Activated CD4-positive, alpha-beta T cell treated with anti-CD3 and anti-CD28 coated beads for 4 hours (primary cell): ENCODE measurements at places on chromosomes 2 and 18.

DNA sequence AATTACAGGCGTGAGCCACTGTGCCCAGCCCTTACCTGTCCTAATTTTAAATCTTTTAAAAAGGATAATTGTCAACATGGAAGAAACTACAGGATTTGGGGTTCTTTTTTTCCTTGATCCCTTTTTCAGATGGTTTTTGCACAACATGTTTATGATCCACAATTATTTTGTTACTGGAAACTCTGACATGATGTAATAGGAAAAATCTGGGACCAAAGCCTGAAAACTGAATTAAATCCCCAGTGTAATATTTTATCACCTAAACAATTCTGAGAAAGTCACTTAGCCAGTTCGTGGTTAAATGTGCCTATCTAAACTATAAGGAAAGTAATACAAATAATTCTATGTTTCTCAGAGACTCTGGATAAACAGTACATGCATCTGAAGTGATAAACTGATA lies 1649.7 kb downstream of the LRP1B start:
- no peak for DNase-seq

DNA sequence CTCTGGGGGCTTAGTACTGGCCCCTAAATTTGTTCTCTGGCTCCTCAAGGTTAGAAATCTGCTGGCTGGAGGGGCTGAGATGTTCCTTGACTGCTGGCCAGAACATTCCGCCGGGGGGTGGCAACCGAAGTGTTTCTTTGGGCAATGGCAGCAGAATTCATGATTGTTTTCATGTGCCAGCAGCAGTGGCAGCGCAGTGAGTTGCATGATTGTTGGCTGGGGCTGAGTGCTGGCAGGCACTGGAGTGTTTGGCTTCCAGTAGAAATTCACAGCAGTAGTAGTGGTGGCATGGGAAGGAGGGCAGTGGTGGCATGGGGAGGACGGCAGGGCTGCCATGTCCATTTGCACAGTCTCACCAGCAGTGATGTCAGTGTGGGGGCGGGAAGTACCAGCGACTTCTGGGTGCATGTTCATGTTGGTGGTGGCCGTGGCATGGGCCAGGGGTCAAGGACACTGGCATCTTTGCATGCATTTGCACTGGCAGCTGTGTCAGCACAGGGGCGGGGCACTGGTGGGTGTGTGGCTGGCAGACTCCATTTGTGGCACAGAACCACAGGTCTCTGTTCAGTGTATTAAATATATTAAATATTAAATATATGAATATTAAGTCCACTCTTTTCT lies 130.6 kb upstream of the CDH7 start:
- no peak for DNase-seq

GRCh38 chr18:78376046-78376445 lies 603.6 kb upstream of the SALL3 start:
- DNase-seq = no peak

DNA sequence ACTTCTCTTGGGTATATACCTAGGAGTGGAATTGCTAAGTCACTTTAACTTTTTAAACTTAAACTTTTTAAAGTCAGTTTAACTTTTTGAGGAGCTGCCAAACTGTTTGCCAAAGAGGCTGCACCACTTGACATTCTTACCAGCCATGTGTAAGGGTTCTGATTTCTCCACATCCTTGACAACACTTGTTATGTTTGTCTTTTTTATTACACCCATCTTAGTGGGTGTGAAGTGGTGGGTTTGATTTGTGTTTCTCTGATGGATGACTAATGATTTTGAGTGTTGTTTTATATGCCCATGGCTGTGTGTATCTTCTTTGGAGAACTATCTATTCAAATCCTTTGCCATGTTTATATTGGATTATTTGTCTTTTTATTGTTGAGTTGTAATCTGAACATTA lies 13.6 kb downstream of the ASAP2 start:
- DNase-seq = no peak

DNA sequence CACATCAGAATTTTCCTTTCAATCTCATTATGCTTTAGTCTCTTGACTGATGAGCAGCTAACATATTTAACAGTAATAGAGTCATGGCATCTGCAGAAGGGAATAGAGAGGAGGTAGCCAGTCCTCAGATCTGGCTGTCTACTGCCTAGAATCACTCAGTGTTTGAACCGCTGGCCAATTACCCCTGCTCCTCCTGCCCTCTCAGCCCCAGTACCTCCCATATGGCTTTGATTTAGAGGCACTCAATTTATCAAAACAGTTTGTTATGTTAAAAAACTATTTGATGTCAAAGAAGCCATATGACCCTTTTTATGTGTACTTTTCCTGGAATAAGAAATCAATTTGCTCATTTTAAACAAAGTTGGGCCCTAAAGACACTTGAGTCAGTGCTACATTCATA lies 355.2 kb downstream of the CMPK2 start:
- DNase-seq = no peak

- no peak for DNase-seq
Observed at GRCh38 chr2:12923907-12924610, 207.3 kb downstream of the TRIB2 start.

- no peak for DNase-seq
Observed at GRCh38 chr2:228447266-228447915, 265.9 kb upstream of the SPHKAP start.

GRCh38 chr2:237455764-237456163 lies 31.3 kb upstream of the MLPH start:
- no peak for DNase-seq
